Right renal pelvis (tissue), 4 donors: ENCODE measurements at places on chromosomes 11 and 22.

DNA sequence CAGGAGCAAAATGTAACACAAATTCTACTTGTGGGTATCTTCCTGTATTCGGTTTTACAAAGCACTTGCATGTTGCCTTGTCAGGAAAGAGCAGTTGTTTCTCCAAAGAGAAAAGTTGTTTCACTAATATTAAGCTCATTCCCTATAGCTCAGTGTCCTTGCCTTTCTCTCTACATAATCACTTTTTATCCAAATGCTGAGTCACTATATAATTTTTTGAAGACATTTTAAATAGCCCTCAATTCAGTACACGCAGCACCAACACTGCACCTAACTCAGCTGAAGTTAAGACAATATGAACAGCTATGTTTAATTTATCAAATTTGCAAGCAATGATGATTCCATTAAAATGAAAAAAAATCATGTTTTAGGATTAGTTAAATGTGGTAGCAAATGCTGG is 14.5 kb upstream of the MRTFA start:
- no peak for DNase-seq

DNA sequence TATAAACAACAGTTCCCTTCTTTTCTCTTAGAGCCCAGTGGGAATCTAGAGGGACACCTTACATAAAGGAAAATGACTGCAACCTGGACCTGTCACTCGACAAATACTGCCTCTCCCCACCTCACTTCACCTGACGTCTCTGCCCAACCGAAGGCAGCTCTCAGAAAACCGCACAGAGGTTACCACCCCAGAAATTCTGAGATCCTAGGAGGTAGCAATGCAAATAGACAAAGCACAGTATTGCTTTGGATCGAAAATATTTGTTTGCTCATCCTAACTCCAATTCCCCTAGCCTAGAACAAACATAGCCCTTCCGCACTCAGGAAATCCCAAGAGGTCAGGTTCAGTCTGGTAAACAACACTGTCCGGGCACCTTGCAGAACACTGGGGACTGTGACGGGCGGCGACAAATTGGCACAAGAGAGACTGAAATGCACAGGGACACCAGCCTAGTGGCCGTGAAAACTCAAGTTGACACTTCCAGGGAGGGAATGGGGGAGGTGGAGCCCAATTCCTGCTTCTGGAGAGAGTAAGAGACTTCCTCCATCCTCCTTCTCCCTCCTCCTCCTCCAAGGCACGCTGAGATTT is 420 bp upstream of the TRIM44 start:
- no peak for DNase-seq

- DNase-seq = no peak
These were observed 24.3 kb upstream of the ADA2 start for GRCh38 chr22:17243524-17243923.

DNA sequence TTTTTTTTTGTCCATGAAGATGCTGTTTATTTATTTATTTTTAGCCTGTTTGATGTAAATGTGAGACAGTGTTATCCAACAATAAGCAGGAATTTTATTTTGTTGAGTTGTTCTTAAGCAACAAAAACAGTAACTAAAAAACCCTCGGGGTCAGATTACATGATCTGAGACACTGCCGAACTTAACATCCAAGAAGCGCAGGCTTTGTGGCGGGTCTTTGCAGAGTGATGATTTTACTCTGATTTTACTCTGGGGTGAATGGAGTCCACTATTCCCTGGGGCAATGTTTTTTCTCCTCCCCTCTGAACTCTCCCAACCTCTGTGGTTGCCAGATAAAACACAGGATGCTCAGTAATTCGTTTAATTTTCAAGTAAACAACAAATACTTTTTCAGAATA is 450.1 kb upstream of the B3GAT1 start:
- DNase-seq = no peak

- DNase-seq = no peak
These were observed 48.9 kb downstream of the SLC22A12 start for GRCh38 chr11:64639885-64640284.

DNA sequence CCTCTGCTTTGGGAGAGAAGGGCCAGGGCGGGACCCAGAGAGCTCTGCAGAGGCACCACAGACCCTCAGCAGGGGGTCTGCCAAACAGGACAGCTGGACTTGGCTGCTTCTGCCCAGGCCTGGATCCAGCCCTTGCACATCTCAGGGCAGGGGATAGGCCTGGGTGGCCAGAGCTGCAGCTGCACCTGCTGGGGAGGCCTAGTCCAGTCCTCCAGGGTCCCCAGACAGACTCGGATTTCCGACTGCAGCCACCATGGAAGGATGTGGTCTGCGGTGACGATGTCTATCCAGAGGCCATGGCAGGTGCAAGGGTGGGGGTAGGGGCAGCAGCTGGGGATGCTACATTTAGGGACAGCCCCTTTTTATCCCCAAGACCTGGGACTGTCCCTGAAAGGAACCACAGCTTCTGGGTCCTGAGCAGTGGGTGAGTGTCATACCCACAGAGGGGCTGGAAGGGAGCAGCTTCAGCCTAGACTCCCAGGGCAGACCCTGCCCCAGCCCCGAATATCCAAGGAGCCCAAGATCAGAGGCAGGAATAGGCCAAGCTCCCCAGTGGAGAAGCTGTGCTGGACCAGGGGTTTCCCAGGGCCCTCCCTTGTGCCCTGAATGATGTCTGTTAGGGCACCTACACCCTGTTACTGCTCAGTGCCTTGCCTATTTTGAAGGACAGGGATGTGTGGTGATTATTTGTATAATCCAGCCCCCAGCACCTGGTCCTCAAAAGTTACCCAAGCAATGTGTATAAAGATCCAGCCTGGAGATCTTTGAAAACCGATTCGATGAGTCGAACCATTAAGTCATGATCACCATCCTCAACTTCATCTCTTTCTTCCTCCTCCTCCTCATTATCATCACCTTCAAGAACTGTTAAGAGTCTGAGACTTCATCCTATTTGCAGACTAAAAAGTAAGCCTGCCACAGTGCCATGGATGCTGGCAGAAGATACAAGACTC is 2.5 kb upstream of the IGLL5 start:
- no peak for DNase-seq

DNA sequence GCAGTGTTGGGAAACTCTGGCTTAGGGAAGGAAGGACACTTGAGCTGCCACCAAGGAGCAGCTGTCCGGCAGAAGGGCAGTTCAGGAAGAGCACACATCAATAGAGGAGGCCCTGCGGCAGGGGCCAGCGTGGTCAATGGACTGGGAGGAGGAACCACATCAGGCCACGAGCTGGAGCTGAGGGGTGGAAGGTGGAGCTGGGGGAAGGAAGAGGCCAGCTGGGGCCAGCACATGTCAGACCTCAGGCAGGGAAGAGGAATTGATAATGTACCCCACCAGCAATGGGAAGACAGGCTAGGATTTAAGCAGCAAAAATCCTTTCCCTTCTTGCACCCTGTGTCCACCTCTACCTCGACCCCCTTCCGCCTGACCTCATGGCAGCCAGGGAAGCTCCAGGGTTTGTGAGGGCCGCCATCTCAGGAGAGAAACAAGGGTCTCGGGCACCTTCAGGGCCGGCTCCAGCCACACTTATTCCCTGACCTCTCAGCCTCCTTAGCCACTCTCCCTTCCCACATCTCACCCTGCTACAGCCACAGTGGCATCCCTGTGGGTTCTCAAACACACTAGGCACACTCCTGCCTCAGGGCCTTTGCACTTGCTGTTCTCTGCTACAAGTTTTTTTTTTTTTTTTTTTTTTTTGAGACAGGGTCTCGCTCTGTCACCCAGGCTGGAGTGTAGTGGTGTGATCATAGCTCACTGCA is 157.8 kb upstream of the GRK3 start:
- no peak for DNase-seq

DNA sequence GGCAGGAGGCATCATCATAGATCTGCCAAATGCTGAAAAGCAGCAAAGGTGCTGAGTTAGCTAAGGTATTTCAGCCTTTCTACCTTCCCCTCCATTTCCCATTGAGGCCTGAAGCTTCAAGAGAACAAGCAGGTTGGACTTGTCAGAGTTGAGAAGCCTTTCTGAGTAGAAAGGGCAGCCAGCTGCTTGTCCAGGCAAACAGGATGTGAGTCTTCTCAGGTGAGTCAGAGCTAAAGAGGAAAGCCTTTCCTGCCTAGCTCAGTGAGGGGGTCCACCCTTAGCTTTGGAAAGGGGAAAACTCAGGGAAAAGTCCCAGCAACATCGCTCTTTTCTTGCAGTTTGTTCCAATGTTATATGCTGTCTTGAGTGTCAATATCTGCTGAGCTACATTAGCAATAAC is 13.2 kb upstream of the MPZL2 start:
- DNase-seq = no peak

- no peak for DNase-seq
These were observed 84.7 kb downstream of the ABTB2 start for GRCh38 chr11:34273099-34273498.

DNA sequence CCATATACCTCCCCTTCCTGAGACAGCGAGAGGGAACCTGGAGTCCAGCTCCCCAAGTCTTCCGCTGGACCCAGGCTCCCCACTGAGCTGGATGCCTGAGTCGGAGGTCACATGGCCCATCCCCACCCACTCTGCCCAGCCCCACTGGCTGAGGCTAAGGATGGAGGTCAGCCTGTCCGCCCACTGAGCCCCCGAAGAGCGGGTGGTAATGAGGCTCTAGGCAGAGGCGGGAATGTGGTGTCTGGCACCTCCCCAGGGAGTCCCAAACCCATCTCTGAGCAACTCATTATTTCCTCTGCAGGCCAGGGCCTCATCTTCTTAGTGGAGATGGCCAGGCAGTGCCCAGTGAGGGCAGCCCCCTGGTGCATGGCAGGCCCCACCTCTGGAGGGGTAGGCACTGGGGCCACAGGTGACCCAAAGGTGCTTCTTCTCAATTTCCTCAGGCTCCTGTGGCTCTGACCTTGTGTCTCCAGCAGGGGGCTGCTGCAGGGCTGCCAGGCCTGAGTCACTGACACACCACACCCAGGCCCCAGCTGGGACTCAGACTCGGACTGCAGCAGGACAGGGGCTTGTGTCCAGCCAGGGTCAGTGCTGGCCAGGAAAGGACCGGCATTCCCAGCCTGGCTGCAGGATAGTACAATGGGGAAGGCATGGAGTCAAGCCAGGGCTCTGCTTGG is 10.2 kb upstream of the PDE2A start:
- DNase-seq = no peak

GRCh38 chr11:61489833-61490721 is 18.5 kb upstream of the LRRC10B start:
- no peak for DNase-seq

- DNase-seq = no peak
These were observed 1.6 kb upstream of the TMEM109 start for GRCh38 chr11:60912223-60912850.

DNA sequence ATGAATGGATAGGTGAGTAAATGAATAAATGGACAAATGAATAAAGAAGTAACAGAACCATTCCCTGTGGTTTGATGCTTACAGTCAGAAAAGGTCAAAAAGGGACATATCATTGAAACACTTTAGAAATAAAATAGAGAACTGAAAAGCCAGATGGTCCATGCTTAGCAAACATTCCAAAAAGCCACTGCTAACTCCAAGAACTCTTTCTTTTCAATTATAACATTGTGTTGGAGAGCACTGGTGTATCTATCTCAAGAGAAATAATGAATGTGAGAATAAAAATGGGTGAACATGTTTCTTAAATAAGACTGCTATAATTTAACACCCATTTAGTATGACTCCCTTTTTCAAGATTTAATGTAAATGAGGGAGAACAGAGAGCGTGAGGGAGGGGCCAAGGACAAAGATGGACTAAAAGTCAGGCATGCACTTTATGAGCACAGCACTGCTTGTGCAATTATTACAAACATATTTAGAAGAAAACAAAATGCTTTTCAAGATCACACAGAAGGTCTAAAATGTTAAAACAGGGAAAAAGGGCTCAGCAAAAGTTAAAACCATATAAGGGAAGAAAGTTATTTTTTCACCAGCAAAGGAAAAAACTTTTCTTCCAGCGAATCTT is 224.3 kb upstream of the PITPNB start:
- no peak for DNase-seq

DNA sequence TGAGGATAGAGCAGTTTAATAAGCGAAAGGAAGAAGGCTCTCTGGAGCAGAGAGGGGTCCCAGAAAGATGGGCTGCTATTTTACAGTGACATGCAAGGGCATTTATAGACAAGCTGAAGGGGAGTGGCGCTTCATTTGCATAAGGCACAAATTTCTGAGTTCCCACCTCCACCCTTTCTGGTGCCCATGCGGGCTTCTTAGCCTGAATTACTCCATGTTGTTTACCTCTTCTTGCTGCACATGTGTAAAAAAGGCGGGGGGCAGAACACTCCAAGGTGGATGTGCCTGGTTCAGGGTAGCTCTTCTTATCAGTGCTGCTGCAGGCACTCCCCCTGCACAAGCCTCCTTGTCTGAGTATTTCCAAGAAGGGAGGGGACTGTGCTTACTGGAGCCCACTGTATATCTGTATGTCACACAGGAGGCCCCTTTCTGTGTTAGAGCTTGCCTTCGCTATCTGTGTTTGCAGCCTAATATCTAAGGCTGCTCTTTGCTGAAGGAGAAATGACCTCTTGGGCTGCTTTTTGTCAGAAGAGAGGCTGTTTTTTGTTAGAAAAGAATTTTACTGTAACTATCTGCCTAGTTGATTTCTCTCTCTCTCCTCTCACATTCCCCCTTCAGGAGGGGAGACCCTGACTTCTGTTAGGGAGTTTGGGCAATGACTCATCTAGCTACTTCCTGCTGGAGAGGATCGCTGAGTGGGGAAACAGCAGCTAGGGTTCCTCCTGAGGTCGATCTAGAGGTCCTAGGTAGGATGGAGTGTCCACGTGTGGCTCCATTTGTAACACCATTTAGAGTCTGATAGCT is 1057.0 kb upstream of the CNTN5 start:
- DNase-seq = no peak

DNA sequence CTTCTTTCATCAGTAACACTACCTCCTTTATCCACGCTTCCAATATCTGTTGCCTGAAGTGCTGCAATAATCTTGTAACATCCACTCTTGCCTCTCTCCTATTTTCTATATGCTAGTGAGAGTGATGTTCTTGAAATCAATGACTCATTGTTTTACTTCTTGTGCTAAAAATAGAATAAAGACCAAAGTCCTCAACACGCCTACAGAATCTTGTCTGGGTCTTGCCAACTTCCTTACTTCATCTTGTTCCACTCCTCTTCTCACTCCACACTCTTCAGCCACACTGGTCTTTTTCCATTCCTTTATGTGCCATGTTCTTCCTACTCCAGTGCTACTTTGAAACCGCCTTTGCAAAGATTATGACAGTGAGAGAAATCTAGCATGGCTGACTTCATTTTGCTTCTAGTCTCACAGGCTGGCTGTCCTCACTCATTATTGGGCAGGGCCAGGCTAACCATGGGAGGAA is 136.4 kb downstream of the CCDC81 start:
- DNase-seq = no peak

DNA sequence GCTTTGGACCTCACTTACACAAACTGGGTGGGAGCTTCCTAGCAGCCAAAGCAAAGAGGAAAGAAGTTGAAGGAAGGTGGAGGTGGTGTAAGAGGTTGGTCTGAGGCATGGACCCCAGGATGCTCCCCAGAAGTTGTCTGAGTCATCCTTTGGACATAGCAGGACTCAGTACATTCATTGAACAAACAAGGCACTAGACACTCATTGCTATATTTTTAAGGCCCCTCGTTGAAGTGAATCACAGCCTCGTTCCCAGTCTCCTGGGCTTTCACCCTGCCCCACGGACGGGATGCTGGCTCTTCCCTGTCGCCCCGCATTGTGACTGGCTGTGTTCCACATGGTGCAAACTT is 95.9 kb upstream of the FGF3 start:
- no peak for DNase-seq
